AG09319 (cell line): ENCODE measurements at places on chromosomes 2 and 18.

- DNase-seq, result no peak
These were observed 28.8 kb downstream of the SLC40A1 start for GRCh38 chr2:189551808-189552207.

DNA sequence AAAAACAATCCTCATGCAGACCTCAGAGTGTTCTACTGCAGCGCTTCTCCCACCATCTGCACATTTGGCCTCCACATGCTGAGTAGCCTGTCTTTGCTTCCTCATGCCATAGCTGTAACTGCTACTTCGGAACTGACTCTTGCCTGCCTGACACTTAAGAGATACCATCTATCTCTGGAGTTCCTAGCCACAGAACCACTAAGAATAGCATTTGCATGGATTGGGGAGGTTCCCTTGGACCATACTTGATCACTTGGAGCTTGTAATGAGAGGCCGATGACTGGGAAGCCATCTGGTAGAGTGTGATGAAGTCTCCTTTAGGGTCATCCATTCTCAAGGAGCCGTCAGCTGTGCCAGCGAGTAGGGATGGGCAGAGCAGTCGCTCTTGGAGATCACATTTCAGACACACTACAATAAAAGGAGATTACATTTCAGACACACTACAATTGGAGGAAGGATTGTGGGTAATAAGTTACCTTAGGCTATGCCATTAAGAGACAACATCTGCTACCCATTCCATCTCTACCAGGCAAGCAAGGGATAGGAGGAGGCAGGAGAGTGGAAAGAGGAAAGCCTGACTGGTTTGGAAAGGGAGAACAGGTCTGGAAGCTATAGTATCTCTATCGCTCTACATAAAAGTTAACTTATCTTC, 21.8 kb downstream of the DOK1 start:
- no peak for DNase-seq

DNA sequence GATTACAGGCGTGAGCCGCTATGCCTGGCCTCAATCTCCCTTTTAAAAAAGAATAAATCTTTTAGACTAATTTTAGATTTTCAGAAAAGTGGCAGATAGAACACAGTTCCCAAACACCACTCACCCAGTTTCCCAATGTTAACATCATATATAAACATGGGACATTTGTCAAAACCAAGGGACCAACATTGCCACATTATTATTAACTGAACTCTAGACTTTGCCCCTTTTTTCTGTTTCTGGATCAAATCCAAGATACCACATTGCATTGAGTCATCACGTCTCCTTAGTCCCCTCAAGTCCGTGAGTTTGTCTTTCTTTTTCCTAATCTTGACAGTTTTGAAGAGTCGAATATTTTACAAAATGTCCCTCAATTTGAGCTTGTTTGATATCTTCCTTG, 2.4 kb downstream of the C2orf42 start:
- no peak for DNase-seq

DNA sequence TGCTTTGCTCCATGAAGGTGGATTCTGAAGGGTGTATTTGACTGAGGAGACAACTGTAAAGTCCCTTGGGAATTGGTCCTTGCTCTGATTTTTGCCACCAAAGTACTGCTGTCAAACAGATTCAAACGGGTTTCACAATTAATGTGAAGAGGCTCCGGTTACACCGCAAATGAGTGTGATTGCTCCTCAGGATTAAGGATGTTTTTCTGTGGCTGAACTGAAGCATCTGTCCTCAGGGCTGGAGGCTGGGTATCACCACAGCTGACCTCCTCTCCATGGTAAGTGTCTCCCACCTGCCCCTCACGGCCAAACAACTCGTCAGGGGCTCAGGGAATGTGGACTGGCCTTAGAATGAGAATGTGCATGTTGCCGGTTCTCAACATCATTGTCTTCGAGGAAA, 130.4 kb upstream of the NDUFV2 start:
- DNase-seq, result no peak

- DNase-seq, result no peak
These were observed 2.8 kb upstream of the SULT6B1 start for GRCh38 chr2:37191253-37191652.

DNA sequence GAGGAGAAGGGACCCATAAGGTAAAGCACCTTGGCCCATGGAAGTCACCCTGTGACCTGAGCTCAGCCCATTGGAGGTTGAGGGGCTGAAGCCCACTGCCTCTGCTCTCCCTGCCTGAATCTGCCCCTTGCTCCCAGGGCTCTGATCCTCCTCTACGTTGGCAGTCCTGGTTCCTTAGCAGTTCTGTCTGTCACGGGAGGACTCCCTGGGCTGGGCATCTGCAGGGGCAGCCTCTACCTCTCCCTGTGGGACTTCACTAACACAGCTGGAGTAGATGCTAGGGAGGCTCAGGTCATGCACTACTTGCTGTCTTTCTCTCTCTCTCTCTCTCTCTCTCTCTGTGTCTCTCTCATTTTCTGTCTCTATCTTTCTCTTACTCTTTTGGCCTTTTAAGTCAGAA, 8.7 kb downstream of the GYPC start:
- no peak for DNase-seq

GRCh38 chr2:107992069-107992468, 5.7 kb downstream of the SLC5A7 start:
- no peak for DNase-seq

DNA sequence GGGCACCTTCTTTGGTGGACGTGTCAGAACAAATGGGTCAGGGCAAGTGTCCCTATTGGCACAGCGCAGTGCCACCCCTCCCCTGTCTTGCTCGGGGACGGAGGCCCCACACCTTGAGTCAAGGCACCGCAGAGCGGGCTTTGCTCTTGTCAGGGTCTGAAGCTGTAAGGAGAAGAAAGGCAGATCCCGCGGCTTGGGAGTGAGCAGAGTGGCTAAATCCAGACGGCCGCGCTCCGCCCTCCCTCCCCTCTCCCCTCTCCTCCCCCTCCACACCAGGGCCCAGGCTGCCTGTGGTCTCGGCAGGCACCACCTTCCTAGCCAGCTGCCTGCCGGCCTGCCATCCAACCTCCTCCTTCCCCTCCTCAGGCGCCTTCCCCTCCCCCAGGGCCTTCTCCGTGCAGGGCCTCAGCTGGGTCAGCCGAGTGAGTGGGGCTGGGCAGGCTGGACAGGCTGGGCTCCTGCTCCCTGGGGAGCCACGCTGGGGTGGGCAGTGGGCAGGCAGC, 25.8 kb downstream of the SPEG start:
- no peak for DNase-seq

DNA sequence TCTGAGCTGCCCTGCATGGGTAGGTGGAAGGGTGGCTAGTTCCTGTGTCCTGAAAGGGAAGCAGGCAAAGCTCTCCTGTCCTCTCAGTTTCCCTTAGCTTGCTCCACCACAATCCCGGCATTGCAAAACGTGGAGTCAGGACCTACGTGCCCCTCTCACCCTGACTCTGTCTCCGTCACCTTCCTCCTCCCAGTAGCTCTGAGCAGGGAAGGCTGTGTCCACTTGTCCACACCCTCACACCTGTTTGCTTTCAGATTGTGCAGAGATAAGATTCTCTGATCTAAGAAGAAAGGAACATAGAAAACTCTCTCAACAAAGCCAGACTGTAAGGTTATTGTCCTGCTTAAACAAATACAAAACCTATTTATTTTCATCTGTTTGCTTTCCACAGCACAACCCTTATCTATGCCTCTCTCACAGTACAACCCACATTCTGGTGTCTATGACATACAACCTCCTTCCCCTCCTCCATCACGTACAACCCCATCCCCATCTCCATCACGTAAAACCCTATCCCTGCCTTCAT, 79.0 kb downstream of the ALPK2 start:
- DNase-seq, result no peak

GRCh38 chr2:223786236-223786635, 51.1 kb downstream of the AP1S3 start:
- DNase-seq, result no peak

- DNase-seq, result no peak
These were observed 83.4 kb downstream of the PDK1 start for GRCh38 chr2:172639256-172639655.

GRCh38 chr18:50649821-50650220, 89.9 kb downstream of the MAPK4 start:
- DNase-seq, result no peak

GRCh38 chr2:18781541-18782280, 192.3 kb upstream of the NT5C1B start:
- DNase-seq, result no peak

- peak; percentile 82 for DNase-seq
These were observed 35.6 kb upstream of the PNO1 start for GRCh38 chr2:68121873-68122679.

GRCh38 chr18:73023975-73024374, 156.2 kb upstream of the NETO1 start:
- DNase-seq, result no peak

DNA sequence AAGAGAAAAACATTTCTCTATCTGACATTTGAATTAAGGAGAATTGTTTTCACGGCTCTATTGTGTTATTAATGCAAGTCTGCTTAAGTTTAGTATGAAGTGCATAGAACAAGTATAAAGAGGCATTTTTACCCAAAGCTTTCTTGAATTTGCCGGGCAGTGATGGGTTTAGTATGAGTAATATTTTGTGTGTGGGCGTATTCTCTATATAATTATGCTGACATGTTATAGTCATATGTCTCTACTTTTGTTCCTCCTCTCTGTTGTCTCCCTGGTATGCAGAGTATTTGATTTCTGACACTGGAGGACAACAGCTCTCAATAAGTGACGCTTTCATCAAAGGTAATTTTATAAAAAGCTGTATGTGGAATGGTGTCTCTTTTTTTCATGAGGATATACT, 45.9 kb downstream of the PIKFYVE start:
- no peak for DNase-seq

- DNase-seq, result peak; percentile 23
These were observed 49.3 kb downstream of the SLC35F5 start for GRCh38 chr2:113707106-113707505.

GRCh38 chr2:223404616-223405015, 197.5 kb downstream of the SCG2 start:
- no peak for DNase-seq

- DNase-seq, result no peak
These were observed 190.5 kb downstream of the LOXHD1 start for GRCh38 chr18:46466234-46467160.

GRCh38 chr2:33785201-33786106, 186.4 kb upstream of the FAM98A start:
- no peak for DNase-seq

DNA sequence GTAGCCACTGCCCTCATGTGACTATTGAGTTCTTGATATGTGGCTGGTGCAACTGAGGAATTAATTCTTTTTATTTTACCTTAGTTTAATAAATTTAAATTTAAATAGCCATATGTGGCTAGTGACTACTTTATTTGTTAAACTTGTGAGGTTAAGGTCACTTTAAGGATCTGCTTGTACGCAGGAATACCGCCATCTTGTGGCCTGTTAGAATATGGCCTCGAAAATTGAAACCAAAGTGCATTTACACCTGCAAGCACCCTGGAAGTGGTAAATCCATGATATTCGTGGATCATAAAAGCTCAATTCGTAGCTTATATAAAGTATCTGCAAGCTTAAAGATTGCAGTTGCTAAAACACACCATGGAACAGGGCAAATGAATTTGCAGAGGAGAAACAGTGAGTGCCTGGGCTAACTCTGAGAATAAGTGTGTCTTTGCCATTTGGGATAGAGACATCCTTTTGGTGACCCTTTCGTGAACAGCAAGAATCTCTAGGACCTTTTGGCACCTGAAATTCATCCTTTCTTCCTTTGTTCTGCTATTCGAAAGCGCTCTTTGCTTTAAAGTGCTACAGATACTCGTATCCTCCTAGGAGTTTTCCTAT, 59.9 kb upstream of the REG3A start:
- DNase-seq, result no peak

DNA sequence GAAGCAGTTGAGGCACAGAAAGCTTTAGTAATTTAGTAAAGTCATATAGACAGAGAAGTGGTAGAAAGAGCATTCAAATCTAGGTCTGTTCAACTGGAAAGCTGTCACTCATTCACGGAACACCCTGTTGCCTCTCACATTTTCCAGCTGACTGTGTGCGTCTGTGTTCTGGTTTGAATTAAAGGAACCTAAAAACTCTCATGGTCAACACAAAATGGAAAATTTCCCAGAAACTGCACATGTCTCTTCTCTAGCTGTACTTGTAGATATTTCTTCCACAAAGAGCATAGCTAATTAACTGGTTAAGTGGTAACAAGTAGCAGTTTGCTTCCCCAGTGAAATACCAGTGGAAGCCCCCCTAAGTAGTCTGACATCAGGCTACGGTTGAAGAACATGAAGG, 390.8 kb downstream of the TGIF1 start:
- DNase-seq, result no peak

DNA sequence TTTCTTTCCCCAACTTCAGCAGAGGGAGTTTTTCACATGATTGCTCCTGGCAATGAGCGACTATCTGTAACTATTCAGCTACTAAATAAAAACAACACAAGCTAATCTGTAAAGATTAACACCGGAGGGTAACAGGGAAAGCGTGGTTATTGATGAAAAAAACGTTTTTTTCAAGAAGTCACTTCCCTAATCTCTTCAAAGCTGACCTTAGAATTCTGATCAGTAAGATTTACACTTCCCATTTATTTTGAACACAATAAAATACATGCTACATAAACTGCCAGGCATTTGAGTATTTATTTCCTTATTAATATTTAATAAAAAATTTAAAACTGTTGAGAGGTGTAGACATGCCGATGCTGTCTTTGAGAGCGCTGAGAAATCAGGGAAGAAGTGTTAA, 207.4 kb upstream of the HDAC4 start:
- no peak for DNase-seq

GRCh38 chr2:127067620-127068350, 39.2 kb downstream of the BIN1 start:
- DNase-seq, result no peak

GRCh38 chr2:64213532-64214275, 69.5 kb upstream of the PELI1 start:
- DNase-seq, result no peak
